PC-3 (cell line): ENCODE measurements at places on chromosomes 2 and 18.

- DNase-seq = peak; percentile 88
Measured at GRCh38 chr2:98385050-98385699, 38.9 kb downstream of the CNGA3 start.

DNA sequence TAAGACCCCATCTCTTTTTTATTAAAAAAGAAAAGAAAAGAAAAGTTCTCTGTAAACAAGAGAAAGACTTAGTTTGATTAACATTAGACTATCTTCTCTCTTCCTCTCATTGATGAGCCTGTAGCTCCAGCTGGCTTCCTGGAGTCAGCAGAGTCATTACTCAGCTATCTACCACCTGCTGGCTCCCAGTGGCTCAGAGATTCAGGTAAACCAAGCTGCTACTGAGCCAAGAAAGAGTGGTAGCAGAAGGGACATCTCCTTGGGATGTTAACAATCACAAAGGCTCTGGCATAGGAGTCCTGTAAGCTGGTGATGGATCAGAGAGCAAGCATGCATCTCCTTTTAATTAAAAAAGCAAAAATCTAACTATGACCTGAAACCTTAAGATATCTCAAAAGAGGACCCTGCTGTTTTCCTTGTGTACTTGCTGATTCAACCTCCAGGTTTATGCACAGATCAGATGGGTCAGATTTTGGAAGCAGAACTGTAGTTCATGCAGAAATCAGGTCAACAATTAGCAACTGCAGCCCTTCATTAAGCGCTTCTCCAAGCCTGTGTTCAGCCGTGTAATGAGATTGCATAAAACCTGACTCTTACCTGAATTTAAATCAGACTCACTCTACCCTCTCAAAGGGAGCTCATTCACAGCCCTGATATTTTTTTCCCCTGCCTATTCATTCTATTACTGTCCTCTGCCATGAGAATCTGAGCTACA lies 225.8 kb downstream of the RNF152 start:
- no peak for DNase-seq

DNA sequence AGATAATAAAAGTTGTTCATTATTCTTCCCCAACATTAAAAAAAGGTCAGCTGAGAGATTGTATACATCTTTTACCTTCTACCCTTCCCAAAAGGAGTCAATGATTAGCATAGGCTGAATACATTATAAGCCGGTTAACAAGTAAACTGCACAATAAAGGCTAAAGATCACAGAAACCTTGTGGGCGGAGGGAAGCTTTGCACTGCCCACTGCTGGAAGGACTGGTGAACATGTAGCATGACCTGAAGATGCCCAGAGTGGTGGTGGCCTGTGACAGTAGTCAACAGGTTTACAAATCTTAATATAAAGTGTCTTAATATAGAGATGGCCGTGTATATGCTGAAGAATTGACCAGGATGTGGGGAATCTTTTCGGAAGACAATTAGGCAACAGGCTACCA lies 35.6 kb downstream of the ARL5A start:
- DNase-seq = no peak

GRCh38 chr18:60391571-60392226 lies 19.1 kb upstream of the MC4R start:
- DNase-seq = no peak

DNA sequence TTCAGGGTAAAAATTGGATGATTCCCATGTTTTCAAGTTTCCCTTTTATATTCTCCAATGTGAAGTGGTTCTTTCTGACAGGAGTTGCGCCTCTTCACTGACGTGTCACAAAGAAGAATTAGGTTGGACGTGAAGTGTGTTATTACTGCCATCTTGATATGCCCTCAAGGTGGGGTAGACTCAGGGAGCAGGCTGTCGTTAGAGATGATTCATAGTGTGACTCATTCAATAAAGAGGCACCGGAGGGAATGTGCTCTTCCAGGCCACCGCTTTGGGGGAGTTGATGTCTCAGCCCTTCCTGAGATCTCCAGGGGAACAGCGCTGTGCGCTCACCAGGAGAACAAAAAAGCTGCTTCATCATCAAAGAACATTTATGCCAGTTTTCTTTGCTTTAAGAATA lies 3.6 kb upstream of the DGKD start:
- DNase-seq = peak; percentile 97

GRCh38 chr2:112523291-112523777 lies 18.9 kb upstream of the POLR1B start:
- no peak for DNase-seq

DNA sequence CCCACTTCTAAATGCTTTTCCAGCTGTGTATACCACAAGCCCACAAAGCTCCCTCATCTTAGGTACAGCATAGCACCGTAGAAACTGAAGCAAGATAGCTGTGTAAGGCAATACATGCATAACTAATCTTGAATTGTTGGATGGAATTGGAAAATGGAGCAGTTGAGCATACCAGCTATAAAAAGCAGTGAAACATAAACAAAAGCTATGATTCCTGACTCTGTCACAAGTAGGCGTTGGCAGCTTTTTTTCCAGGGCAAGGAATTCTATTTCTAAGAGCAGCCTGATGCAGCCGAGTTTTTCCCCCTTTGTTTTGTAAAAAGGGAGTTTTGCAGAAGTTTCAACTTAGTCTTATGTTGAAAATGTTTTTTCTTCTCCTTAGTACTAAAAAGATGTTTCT lies 32.4 kb downstream of the MOGAT1 start:
- peak; percentile 26 for DNase-seq

GRCh38 chr2:38116762-38117161 lies 40.8 kb upstream of the CYP1B1 start:
- peak; percentile 89 for DNase-seq

DNA sequence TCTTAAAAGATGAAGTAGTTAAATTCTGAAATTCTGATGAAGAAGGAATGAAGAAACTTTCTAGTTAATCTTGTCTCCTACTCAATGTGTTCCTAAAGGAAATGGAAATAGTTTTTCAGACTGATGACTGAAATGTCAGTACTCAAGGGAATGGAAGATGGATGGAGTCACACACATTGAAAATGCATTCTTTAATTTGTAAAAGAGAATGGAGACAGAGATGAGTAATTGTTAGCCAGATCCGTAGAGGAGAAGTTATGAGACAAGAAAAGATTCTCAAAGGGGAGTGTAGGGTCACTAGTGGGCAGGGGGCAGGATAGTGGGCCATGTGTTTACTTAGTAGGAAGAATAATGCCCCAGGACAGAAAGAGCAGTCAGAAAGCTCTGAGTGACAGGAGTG lies 13.3 kb downstream of the ZSWIM2 start:
- no peak for DNase-seq

- DNase-seq = no peak
Measured at GRCh38 chr2:189762229-189762550, 402 bp downstream of the OSGEPL1 start.

DNA sequence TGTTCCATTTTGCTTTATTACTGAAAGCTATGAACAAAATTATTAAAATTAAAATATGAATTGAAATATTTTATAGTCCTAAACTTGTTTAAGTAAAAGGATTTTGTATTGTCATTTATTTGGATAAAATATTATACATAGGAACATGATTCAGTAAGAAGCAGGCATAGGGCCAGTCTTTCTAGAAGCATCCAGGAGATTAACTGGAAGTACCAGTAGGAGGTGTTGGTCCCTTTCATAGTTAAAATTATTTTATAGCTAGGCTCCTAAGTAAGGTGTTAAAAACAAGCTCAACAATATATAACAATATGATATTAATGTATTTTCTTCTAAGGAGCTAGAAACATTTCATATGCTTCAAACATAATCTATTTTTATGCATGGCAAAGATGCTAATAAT lies 43.7 kb downstream of the FIGN start:
- no peak for DNase-seq

DNA sequence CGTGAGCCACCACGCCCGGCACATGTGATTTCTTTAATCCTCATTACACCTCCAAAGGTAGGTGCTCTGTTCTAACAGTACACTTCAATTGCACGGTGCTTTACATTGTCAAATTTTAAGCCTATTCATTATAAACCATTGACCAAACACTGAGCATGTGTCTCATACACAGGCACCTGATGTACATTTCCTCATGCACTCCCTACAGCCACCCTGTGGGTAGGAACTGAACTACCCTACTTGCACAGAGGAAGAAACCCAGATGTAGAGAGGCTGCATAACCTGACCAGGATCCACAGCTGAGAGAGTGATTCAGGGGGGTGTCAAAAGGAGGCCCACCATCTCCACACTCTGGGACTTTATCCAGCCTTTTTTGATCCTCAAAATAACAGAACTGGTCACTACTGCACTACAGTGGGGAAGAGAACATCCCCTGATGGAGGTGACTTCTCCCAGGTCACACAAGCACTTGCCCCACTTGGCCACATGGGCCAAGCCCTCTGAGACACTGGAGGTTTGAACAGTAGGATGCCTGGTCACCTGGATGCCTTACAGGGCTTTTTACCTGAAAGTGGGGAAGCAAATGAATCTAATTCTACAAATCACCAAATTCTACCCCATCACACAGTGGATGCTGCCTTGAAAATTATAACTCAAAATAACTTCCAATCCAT lies 6.9 kb upstream of the DPYSL5 start:
- peak; percentile 48 for DNase-seq

DNA sequence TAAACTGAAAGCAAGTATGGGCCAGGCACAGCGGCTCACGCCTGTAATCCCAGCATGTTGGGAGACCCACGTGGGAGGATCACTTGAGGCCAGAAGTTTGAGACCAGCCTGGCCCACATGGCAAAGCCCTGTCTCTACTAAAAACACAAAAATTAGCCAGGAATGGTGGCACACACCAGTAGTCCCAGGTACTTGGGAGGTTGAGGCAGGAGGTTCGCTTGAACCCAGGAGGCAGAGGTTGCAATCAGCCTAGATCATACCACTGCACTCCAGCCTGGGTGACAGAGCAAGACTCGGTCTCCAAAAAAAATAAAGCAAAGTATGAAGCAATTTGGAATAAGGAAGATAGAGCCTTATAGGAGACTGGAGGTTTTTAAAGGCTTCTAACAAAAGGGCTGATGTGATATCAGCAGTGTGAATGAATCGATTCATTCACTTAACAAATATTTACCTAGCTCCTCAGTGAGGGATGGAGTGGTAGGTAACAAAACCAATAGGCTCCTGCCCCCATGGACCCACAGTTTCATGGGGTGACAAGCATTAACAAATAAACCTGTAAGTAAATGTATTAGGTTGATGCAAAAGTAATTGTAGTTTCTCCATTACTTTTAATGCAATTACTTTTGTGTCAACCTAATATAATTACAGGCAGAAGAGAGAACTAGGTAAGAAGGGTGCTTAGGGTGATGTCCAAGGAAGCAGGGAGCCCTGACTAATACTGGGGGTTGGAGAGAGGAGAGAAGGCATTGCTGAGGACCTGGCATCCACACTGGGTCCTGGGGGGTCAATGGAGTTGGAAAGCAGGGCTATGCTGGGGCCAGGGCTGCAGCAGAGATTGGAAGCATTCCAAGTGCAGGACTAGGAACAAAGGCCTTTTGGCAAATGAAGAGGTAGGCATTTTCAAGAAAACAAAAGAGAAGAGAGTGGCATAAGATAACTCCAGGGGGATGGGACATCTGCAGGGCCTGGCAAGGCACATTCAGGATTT lies 195.4 kb upstream of the ARL4C start:
- DNase-seq = no peak

DNA sequence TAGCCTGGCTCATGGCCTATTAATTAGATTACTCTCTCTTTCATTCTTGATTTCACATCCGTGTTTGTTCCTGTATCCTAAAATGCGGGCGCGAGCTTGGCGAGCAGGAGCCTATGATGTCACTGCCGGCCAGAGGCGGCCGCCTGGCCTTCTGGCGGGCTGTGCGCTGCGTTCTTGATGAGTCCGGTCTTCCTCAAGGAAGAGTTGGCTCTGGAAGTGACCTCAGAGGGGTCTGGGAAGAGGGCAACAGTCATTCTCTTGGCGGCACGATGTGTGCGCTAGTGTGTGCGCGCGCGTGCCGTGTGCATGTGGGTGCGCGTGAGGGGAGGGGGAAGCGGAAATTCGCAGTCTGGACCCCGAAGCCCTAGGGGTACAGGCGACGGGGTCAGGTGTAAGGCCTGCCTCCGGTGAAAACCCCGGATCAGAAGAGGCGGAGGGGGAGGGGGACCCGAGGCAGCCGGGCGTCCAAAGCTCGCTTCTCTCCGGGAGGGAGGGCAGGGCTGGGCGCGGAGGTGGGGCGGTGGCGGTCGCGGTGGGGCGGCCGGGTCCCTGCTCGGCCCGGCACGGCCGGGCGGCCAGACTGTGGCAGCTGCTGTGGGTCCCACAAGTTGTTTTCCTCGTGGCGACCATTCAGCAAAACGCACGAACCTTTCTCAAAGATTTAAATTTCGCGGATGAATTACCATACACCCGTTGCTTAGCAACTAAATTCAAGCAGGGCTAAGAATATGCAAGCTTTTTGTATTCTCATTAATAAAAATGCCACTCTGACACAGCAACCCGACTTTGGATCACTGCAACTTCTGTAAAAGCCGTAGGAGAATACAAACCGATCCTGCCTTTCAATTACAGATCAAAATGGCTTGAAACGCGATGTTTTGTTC lies 8.4 kb downstream of the POU3F3 start:
- no peak for DNase-seq

- no peak for DNase-seq
Measured at GRCh38 chr2:228066126-228066798, 115.2 kb downstream of the SPHKAP start.

DNA sequence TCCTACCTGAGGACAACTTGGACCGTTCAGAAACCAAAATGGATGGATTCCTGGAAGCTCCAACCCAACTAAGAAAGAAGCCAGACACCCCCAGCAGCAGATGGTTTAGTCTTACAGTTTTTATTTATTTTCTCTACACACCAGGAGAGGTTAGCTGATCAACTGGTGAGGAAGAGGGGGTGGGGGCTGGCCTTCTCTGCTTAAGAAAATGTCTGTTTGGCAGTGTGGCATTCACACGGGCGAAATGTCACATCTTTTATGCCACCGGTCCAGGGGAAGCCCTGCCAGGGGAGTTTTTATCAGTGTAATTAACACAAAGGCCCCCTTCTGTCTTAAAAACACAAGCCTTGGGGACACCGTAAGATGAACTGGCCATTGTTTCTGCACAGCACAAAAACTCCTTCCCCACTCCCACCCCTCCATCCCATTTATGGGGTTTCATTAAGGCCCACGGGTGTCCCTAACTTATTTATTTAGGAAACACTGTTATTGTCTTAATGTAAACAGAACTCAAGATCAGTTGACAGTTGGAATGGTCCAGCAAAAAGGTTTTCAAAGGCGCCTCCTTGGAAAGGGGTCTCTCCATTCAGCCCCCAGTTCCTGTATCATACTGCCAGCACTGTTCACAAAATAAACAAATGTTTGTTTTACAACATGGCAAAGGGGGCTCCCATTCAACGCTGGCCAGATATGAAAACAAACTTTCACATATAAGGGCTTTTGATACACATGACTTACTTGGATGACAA lies 217.0 kb downstream of the C1D start:
- no peak for DNase-seq

- no peak for DNase-seq
Measured at GRCh38 chr2:70984228-70984575, 5.8 kb downstream of the ANKRD53 start.

DNA sequence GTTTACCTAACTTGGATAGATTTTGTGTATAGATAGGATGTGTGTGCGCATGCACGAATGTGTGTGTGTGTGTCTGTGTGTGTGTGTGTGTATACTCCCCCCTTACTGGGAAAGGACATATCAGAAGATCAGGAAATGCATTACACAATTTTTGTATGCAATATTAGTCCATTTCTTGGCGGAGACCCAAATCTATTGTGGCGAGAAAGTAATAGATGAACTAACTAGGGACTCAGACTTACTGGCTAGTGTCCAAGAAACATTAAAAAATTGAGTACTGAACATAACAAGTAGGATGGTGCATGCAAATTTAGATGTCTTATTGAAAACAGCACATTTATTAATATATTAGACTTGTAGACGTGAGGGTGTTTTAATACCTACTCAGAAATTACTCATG lies 1036.5 kb upstream of the FANCL start:
- peak; percentile 23 for DNase-seq
